ENCODE measurements at places on chromosomes 13 and 19. TPM values are rescaled to one million over a fixed set of nuclear protein-coding genes. Genes with fewer than 3 reads are reported as not detected.

GRCh38 chr19:50909240-50910070 is 1.7 kb downstream of the KLK4 start:
- H3K4me1 ChIP-seq = peaks cover 6% of the 10 kb centered on the region
- no peaks in the 10 kb centered on the region for H3K36me3 ChIP-seq
- no peak overlapping the region for H3K4me3 ChIP-seq
- DNase-seq = no peak

DNA sequence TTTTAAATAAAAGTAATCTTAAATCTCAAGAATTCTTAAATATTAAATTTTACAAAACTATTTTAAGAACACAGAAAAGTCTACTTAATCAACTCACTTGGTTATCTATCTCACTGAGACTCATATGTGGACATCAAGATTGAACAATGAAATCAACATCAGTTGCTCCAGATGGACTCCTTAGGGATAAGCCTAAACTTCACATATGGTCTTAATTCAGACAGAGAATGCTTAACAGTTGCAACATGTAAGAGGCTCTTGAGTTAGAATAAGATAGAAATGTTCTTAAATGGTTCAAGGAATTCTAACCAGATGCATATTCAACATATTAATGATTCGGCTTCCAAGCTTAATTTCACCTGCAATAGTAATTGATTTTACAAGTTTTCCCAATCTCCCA is 1730.9 kb downstream of the PCDH9 start:
- no peak for DNase-seq
- no peak overlapping the region for H3K27ac ChIP-seq
- H3K4me1 ChIP-seq = no peaks in the 10 kb centered on the region
- H3K27me3 ChIP-seq = no peaks in the 10 kb centered on the region
- no peak overlapping the region for H3K4me3 ChIP-seq

DNA sequence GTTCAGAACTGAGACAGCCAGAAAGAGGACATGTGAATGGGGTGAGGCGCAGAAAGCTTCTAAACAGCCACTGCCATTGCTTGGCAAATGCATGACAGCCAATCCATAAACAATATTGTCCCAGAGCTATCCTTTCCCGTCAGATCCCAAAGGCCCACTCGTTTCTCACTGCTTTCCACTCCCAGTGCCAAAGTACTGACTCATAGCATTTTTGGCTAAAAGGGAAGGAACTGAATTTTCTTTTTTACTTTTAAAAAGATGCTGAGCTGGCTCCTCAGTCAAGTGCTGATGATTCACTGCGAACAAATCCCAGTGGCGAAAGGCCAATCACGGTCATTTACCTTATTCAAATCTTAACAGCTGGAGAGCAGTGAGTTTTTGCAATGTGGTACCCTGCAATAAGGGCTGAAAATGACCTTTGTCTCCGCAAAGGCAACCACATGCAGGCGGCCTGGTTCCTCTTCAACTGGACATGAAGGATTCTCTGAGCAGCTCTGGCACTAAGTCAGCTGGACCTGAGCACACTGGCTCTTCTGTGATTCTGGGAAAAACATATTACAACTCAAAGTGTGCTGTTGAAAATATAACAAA is 151.7 kb downstream of the DCLK1 start:
- H3K27me3 ChIP-seq = no peaks in the 10 kb centered on the region
- no peak overlapping the region for H3K4me3 ChIP-seq
- no peaks in the 10 kb centered on the region for H3K36me3 ChIP-seq
- H3K27ac ChIP-seq = no peak overlapping the region
- H3K4me1 ChIP-seq = no peaks in the 10 kb centered on the region

PTPRH gene
- not detected for total RNA-seq

- no peaks in the 10 kb centered on the region for H3K4me1 ChIP-seq
- no peak for DNase-seq
- H3K27ac ChIP-seq = no peak overlapping the region
- no peaks in the 10 kb centered on the region for H3K36me3 ChIP-seq
Observed at GRCh38 chr13:50840284-50840683, 3.2 kb downstream of the DLEU7 start.

EHD2 gene
- total RNA-seq = not detected

- H3K36me3 ChIP-seq = no peaks in the 10 kb centered on the region
- H3K27me3 ChIP-seq = no peaks in the 10 kb centered on the region
- no peak overlapping the region for H3K27ac ChIP-seq
- H3K4me1 ChIP-seq = no peaks in the 10 kb centered on the region
- H3K4me3 ChIP-seq = no peak overlapping the region
Observed at GRCh38 chr19:45746866-45747265, 13.6 kb downstream of the MEIOSIN start.

- H3K4me1 ChIP-seq = no peaks in the 10 kb centered on the region
- H3K27ac ChIP-seq = no peak overlapping the region
- no peaks in the 10 kb centered on the region for H3K27me3 ChIP-seq
- no peaks in the 10 kb centered on the region for H3K36me3 ChIP-seq
- H3K4me3 ChIP-seq = no peak overlapping the region
Observed at GRCh38 chr13:97809576-97809975, 143.9 kb upstream of the IPO5 start.

PCDH9 gene
- 0.08 TPM for total RNA-seq

- H3K4me1 ChIP-seq = peaks cover 11% of the 10 kb centered on the region
- no peak for DNase-seq
- H3K27ac ChIP-seq = no peak overlapping the region
- H3K27me3 ChIP-seq = no peaks in the 10 kb centered on the region
- no peak overlapping the region for H3K4me3 ChIP-seq
- H3K36me3 ChIP-seq = no peaks in the 10 kb centered on the region
Observed at GRCh38 chr19:46209051-46209450, 20.5 kb upstream of the IGFL1 start.

All from CD4-positive, alpha-beta memory T cell (primary cell).